Epithelial cell of proximal tubule (primary cell): ENCODE measurements at places on chromosomes 12 and 14. TPM values are rescaled to one million over a fixed set of nuclear protein-coding genes. Genes with fewer than 3 reads are reported as not detected.

DNA sequence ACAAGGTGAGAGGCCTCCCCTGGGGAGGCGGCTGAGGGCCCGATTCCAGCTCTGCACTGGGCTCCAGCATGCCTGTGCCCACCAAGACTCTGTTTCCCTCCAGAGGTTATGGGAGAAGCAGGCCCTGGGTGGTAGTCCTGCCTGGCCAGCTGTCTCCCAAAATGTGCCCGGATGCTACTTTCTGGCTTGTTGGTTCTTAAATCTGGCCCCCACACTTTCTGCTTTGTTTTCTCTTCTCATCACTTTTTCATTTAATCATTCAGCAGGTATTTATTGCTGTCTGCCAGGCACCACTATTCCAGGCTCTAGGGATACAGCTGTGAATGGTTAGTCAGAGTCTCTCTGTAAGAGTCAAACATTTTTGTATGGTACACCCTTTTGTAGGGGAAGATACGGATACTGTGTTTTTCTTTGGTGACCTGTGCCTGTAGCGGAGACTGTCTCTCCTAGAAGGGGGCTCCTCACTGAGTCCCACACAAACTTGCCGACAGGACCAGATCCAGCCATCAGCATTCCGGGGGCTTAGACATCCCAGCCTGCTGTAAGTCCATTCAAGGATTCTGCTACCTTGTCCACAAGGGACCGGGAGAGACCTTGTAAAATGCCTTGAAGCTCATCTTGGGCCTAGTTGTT is 3.8 kb downstream of the DHRS2 start:
- DNase-seq: no peak

KLRF1 gene
- not detected in 2 replicates for total RNA-seq

FRMD6 gene
- 110 and 122 TPM in 2 replicates for total RNA-seq

DNA sequence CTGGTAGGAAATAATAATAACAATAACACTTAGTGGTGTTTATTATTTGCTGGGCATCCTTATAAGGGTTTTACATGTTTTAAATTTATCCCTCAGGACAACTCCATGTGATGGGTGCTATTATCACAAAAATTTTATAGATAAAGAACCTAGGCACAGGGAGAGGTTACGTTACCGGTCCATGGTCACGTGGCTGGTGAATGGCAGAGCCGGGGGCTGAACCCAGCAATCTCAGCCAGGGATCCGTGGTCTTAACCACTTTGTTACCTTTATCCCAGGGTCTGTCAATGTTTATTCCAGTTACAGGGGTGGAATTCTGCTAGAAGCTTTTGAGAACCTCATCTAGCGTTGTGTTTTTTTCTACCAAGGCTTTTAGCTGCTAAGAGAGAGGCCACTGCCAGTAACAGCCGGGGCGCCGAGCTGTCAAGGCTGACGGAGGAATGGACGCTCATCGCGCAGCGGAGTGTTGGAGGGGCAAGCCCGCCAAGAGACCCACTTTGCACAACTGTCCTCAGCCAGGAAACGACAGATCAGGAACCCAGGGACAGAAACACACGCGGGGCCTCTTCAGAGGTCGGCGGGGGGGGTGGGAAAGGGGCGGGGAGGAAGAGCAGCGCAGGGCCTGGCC is 418 bp downstream of the AMN1 start:
- DNase-seq: peak; percentile 13

DNA sequence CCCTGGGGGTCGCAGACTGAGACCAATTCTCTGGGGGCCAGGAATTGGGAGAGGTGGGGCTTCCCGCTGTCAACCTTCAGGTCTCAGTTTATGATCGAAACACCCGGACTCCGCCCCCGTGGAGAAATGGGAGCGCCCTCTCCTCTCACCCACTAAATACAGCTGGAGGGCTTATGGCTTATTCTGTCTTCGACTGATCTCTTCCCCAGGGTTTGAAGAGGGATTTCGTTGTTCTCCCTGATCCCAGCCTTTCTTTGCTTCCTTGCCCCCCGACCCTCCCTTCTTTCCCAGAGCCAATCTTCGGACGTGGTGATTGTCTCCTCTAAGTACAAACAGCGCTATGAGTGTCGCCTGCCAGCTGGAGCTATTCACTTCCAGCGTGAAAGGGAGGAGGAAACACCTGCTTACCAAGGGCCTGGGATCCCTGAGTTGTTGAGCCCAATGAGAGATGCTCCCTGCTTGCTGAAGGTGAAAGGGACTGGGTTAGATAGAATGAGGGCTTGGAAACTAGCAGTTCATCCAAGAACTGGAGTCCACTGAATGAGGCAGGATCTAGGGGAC is 607 bp downstream of the OS9 start:
- DNase-seq: no peak

GRCh38 chr12:56159482-56160192 is 1.5 kb downstream of the MYL6 start:
- DNase-seq: no peak

- no peak for DNase-seq
Observed at GRCh38 chr12:119419381-119419780, 84.9 kb downstream of the CCDC60 start.

ZDHHC22 gene
- 0.07 TPM in 1 of 2 replicates, not detected in the other for total RNA-seq
